GM10248 (cell line): ENCODE measurements at places on chromosomes 6 and 20.

DNA sequence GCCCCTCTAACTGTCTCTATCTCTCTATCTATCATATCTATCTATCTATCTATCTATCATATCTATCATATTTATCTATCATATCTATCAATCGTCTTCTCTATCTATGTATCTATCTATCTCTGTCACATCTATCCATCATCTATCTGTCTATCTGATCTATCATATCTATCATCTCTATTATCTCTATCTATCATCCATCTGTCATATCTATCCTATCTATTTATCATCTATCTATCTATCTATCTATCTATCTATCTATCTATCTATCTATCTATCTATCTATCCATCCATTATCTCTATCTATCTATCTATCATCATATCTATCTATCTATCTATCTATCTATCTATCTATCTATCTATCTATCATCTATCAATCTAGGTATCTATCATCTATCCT lies 638.0 kb downstream of the DHX35 start:
- DNase-seq: no peak

DNA sequence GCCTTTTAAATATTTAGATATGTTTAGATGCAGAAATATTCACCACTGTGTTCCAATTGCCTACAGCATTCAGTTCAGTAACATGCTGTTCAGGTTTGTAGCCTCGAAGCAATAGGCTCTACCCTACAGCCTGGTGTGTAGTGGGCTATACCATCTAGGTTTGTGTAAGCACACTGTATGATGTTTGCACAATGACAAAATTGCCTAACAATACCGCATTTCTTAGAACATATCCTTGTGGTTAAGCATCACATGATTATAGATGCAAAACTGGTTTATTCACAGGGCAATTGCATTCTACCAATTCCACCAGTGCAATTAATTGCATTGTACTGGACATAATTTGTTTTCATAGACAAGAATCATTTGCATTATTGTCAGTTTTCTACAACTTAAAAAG lies 7.9 kb upstream of the SLC22A16 start:
- no peak for DNase-seq

- peak; percentile 43 for DNase-seq
Measured at GRCh38 chr20:1299522-1299921, 29.4 kb downstream of the SDCBP2 start.

GRCh38 chr6:157143890-157144798 lies 179.2 kb downstream of the TMEM242 start:
- no peak for DNase-seq

DNA sequence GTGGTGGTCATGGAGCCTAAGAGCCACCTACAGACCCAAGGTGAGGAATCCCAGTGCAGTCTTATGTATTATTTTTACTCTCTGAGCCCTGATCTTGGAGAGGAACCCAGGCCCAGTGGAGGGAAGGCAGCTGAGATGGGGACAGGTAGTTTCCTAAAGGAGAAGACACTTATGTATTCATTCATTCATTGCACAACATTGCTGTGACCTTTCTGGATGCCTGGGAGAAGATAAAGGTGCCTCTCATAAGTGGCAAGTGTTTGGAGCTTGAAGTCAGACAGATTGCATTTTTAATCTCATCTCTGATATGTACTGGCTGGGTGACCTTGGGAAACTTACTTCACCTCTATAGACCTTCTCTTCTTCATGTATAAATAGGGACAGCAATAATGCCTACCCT lies 111.1 kb downstream of the CEBPB start:
- no peak for DNase-seq

DNA sequence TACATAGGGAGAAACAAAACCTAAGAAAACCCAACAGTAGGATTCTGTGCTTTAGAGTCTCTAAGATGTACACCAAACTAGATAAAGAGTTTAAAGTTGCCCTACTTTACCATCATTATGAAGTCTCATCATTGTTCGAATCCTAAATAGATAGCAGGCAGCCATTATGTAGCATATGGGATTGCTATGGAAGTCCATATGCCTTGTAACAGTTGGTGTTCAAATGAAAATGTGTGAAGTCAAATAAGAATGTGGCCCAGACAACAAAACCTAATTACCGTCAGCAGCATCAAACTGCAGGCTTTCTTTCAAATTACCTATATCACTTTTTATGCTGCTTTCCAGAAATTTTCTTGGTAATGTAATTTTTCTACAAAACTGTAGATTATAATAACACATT lies 1380.1 kb downstream of the GRIK2 start:
- no peak for DNase-seq

- no peak for DNase-seq
Measured at GRCh38 chr6:94300424-94301144, 881.2 kb upstream of the EPHA7 start.

GRCh38 chr20:5535125-5535756 lies 215.0 kb upstream of the SHLD1 start:
- no peak for DNase-seq

GRCh38 chr6:167094436-167094819 lies 28.5 kb upstream of the CCR6 start:
- no peak for DNase-seq

GRCh38 chr6:66662196-66662595 lies 955.2 kb upstream of the EYS start:
- no peak for DNase-seq

- no peak for DNase-seq
Measured at GRCh38 chr20:19493794-19494495, 264.1 kb upstream of the RIN2 start.

GRCh38 chr6:74720923-74721322 lies 484.9 kb downstream of the COL12A1 start:
- no peak for DNase-seq

DNA sequence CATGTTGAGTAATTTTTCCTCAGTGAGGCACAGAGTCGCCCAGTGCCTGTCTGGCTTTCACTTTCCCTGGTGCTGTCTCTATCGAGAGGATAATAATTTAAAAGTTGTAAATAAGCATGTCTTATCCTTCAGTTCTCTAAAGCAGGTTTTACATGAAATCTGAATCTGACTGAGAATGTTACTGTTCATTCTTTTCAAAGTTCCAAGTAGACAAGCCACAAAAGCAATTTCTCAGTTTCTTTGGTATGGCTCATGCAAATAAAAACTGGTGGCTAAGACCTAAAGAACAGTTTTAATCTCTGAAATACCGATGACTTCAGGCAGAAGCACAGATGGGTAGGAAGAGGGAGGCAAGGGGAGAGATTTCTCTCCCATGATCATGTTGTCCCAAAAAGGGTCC lies 87.6 kb upstream of the GCM1 start:
- no peak for DNase-seq

DNA sequence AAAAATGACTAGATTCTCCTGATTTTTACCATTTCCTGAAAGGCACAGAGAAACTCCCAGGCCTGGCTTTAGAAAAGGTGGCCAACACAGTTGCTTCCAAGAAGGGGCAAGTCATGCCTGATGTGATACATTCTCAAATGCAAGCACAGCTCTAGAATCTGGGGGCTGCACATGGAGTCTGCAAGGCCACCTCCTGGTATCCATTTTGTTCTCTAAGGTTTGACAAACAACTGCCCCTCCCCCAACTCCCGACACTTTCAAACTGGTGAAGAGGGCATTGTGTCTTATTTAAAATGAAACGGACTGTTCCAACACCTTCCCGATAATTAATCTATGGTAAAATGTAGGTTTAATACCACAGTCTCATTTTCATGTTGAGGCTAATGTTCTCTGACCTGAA lies 220.2 kb upstream of the CEP162 start:
- DNase-seq: no peak

- DNase-seq: no peak
Measured at GRCh38 chr20:7406671-7407070, 533.6 kb downstream of the HAO1 start.

DNA sequence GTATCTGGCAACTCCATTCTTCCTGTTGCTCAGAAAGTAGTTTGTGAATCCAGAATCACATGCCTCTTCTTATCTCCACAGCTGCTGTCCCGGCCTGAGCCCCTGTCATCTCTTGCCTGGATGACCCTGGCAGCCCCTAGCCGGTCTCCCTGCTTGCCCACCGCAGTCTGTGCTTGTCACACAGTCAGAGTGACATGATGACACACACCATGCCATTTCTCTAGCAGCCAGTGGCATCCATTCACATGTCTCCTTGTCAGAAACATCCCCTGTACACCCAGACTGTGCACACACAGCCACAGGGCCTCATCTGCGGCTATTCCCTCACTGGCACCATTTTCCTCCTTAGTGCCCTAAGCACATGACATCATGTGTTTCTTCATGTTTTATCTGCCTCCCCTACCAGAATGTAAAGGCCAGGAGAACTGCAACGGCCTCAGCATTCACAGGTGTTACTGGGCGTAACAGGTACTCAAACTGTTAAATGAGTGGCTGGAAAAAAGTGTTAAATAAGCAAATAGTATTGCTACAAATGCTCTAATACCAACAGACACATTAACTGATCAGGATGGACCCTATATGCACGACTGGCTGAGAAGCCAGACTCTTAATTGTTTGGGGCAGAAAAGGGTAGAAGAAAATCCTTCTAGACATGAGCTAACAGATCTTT lies 9.6 kb downstream of the ABHD12 start:
- DNase-seq: no peak

DNA sequence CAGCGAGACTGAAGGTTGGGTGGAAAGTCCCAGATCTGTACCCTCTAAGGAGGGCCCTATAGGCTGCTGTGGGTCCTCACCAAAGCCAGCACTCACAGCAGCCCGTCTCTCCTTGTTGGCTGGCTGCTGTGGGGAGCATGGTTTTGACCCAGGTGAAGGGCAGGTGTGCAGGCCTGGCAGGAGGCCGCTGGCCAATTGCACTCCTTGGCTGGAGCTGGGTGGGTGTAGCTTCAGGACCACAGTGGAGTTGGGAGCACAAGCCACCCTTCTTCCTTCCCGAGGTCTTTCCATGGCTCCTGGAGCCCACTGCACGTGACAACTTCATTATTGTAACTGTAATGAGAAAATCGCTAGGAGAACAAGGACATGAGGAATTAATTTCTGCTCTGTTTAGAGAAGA lies 287.7 kb upstream of the FOXQ1 start:
- DNase-seq: no peak

- DNase-seq: peak; percentile 84
Measured at GRCh38 chr6:28218312-28219248, 6.5 kb upstream of the ZSCAN9 start.

- DNase-seq: no peak
Measured at GRCh38 chr6:170165471-170166117, 125.3 kb downstream of the DLL1 start.

DNA sequence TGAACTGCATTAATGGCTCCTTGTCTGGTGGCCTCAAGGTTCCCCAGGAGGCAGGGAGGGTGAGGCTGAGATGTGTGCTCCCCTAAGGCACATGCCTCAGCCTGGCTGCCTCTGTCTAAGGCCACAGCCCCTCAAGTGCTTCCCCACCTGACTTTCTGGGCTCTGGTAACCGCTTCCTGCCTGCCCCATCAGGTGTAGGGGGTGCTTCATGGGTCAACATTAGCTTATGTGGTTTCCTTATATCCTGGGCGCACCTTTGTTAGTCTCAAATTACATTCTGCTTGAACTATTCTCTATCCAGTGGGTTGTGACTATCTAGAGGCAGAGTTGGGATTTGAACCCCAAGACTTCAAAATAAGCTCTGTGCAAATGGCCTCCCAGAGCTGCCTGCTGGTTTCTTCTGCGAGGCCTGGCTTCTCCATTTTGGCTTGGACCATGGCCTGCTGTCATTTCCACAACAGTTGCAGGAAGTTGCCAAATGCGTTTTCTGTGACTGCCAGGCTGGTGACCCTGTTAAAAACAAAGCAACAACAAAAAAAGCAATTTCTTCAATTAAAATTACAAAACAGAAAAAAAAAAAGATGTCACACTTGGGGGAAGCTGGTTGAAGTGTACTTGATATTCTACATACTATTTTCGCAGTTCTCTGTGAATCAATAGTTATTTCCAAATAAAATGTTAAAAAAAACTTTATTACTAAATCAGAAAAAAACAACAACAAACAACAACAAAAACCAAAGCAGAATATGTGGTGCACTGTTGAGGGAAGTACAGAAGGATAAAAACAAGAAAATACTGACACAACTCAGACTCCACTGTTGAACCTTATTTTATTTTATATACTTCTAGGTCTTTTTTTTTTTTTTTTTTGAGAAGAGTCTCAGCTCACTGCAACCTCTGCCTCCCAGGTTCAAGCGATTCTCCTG lies 20.0 kb upstream of the ZNFX1 start:
- no peak for DNase-seq

DNA sequence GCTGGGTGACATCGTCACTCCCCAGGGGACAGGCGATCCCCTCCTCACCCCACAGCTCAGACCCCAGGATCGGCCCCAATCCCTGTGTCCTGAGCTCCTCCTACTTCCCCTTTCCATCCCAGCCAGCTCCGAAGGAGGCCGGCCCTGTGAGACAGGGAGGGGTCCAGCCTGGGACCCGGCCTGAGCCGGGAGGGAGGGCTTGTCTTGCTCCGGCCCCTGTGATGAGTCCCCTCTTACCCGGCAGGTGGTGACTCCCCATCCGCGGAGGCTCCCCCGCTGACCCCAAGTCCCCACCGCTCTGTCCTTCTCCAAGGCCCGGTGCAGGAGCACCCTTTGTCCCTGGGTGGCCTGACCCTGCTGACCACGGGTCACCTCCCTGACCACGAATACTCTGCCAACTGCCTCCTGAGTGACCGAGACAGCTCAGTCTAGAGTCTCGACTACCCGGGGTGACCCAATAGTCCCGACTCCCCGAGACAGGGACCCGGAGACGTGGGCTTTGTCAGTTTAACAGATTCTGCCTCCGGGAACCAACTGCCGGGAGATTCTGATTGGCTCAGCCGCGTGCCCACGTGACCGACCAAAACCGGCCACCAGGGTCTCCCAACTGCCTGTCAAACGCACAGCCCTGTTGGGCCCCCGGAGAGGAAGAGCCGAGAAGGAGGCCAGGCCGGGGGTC lies 187.4 kb upstream of the PROKR2 start:
- DNase-seq: peak; percentile 54

GRCh38 chr6:119027465-119027864 lies 51.0 kb downstream of the FAM184A start:
- DNase-seq: no peak
